A549 treated with dexamethasone at 1 μM for 4 hours (cell line): ENCODE measurements at places on chromosomes 7 and 10. TPM values are rescaled to one million over a fixed set of nuclear protein-coding genes. Genes with fewer than 3 reads are reported as not detected.

The UCMA gene
- total RNA-seq: not detected in 5 replicates

The PRTFDC1 gene
- 15.0 to 18.0 TPM (median 16.6 TPM) in 5 replicates for total RNA-seq

The TWIST1 gene
- total RNA-seq: 0.97 to 2.8 TPM (median 2.7 TPM) in 5 replicates

The OPALIN gene
- not detected in 5 replicates for total RNA-seq

The SPDYE1 gene
- total RNA-seq: not detected in 5 replicates

The TFEC gene
- 0.08 to 0.21 TPM (median 0.14 TPM) in 5 replicates for total RNA-seq

The KEL gene
- 0.05 TPM in 1 of 5 replicates, not detected in the others for total RNA-seq

The FAM200A gene
- total RNA-seq: 5.6 to 6.6 TPM (median 5.9 TPM) in 5 replicates

The DCLRE1C gene
- total RNA-seq: 4.6 to 7.4 TPM (median 6.5 TPM) in 5 replicates

The CAMK2B gene
- total RNA-seq: 0.12 to 0.18 TPM (median 0.15 TPM) in 5 replicates

The CCDC3 gene
- total RNA-seq: 0.71 to 1.4 TPM (median 1.1 TPM) in 5 replicates

The SPDYE9 gene
- not detected in 5 replicates for total RNA-seq

The GRM3 gene
- not detected in 5 replicates for total RNA-seq

The SPDYE11 gene
- not detected in 5 replicates for total RNA-seq

The OPN1SW gene
- not detected in 5 replicates for total RNA-seq

The NUTM2A gene
- total RNA-seq: 0.04 to 0.15 TPM (median 0.08 TPM) in 4 of 5 replicates, not detected in the other

The MYH16 gene
- 0.25 to 0.70 TPM (median 0.40 TPM) in 5 replicates for total RNA-seq

The WASHC2C gene
- 18.1 to 21.6 TPM (median 19.3 TPM) in 5 replicates for total RNA-seq

The PLEKHA1 gene
- total RNA-seq: 18.2 to 28.3 TPM (median 23.9 TPM) in 5 replicates

The GIMAP5 gene
- 0.09 TPM in 2 of 5 replicates, not detected in the others for total RNA-seq

The SFTPA1 gene
- not detected in 5 replicates for total RNA-seq

The ZNF277 gene
- total RNA-seq: 12.0 to 14.8 TPM (median 13.9 TPM) in 5 replicates

The ZNF239 gene
- 2.0 to 2.4 TPM (median 2.1 TPM) in 5 replicates for total RNA-seq

The SAMD9 gene
- 2.5 to 4.9 TPM (median 3.9 TPM) in 5 replicates for total RNA-seq

The SEMA3A gene
- total RNA-seq: 4.4 to 6.4 TPM (median 5.2 TPM) in 5 replicates

The PON1 gene
- 0.64 to 0.88 TPM (median 0.73 TPM) in 5 replicates for total RNA-seq

The ZP3 gene
- total RNA-seq: 15.6 to 18.3 TPM (median 17.2 TPM) in 5 replicates

The PLPP4 gene
- 0.15 to 0.50 TPM (median 0.26 TPM) in 4 of 5 replicates, not detected in the other for total RNA-seq

The MRLN gene
- not detected in 5 replicates for total RNA-seq

The CFTR gene
- total RNA-seq: 0.05 to 0.11 TPM in 2 of 5 replicates, not detected in the others

The CALHM3 gene
- total RNA-seq: 0.22 to 0.42 TPM (median 0.31 TPM) in 5 replicates

The NEUROD6 gene
- total RNA-seq: not detected in 5 replicates

The SPOCK2 gene
- total RNA-seq: 0.29 to 0.59 TPM (median 0.50 TPM) in 5 replicates

The PPA1 gene
- 236 to 298 TPM (median 245 TPM) in 5 replicates for total RNA-seq

The OR6B1 gene
- total RNA-seq: not detected in 5 replicates

The FAM24A gene
- not detected in 5 replicates for total RNA-seq

The NKX1-2 gene
- total RNA-seq: 0.02 to 0.08 TPM (median 0.05 TPM) in 4 of 5 replicates, not detected in the other

The FAM25A gene
- not detected in 5 replicates for total RNA-seq

The AOC1 gene
- total RNA-seq: 0.08 TPM in 1 of 5 replicates, not detected in the others

The PRR15 gene
- 4.7 to 7.1 TPM (median 5.0 TPM) in 5 replicates for total RNA-seq

The PIK3CG gene
- not detected in 5 replicates for total RNA-seq

The OR2A7 gene
- total RNA-seq: not detected in 5 replicates

The GHRHR gene
- total RNA-seq: 0.06 TPM in 1 of 5 replicates, not detected in the others

The CUBN gene
- total RNA-seq: 0.04 to 0.38 TPM (median 0.06 TPM) in 5 replicates

The EGR2 gene
- 0.21 to 0.50 TPM (median 0.38 TPM) in 5 replicates for total RNA-seq

The VWA2 gene
- total RNA-seq: 0.05 to 0.06 TPM (median 0.06 TPM) in 3 of 5 replicates, not detected in the others

The CALU gene
- total RNA-seq: 143 to 189 TPM (median 180 TPM) in 5 replicates

The ANXA8L1 gene
- 97.3 to 134 TPM (median 106 TPM) in 5 replicates for total RNA-seq

The RNF32 gene
- 0.70 to 2.1 TPM (median 1.5 TPM) in 5 replicates for total RNA-seq

The GIMAP8 gene
- not detected in 5 replicates for total RNA-seq

The CYP2C18 gene
- total RNA-seq: 0.07 to 0.11 TPM (median 0.08 TPM) in 3 of 5 replicates, not detected in the others

The ABCB1 gene
- 0.08 to 0.46 TPM (median 0.12 TPM) in 4 of 5 replicates, not detected in the other for total RNA-seq

The SLIT1 gene
- total RNA-seq: 0.02 to 0.10 TPM (median 0.06 TPM) in 5 replicates

The ZNF487 gene
- total RNA-seq: 5.5 to 6.5 TPM (median 5.8 TPM) in 5 replicates

The TAS2R3 gene
- 0.10 TPM in 1 of 5 replicates, not detected in the others for total RNA-seq

The FKBP6 gene
- total RNA-seq: not detected in 5 replicates

The SPAM1 gene
- not detected in 5 replicates for total RNA-seq

The SUN3 gene
- total RNA-seq: 0.13 to 0.16 TPM in 2 of 5 replicates, not detected in the others

The SPACDR gene
- total RNA-seq: 0.47 to 1.1 TPM (median 0.89 TPM) in 5 replicates
